ENCODE measurements at places on chromosomes 12 and 14. TPM values are rescaled to one million over a fixed set of nuclear protein-coding genes. Genes with fewer than 3 reads are reported as not detected.

Gene CATSPERB
- not detected for total RNA-seq

Gene PHETA1
- total RNA-seq, result 18.6 TPM

Gene IFNG-AS1
- total RNA-seq, result not detected

Gene KCNA5
- total RNA-seq, result not detected

Gene CBLN3
- total RNA-seq, result 3.4 TPM

Gene CHST11
- total RNA-seq, result 53.5 TPM

Gene CLEC1B
- total RNA-seq, result not detected

Gene PRB2
- not detected for total RNA-seq

DNA sequence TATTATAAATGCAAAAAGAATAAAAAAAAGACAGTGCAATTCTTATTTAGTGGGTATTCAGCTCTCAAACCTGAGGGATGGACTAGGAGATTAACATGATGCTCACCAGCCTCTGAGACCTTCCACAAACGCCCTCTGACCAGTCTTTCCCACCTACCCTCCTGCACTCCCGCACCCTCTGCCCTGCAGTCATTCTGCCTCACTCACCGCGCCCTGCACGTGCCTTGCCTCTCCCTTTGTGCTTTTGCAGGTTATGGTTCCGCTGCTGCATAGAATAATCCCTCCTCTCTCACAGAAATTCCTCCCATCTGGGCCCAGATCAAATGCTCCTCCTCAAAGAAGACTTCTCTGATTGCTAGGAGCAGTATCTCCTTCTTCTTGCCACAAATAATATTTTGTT lies 28.5 kb upstream of the TMCC3 start:
- H3K4me1 ChIP-seq, result no peaks in the 10 kb centered on the region
- H3K36me3 ChIP-seq, result no peaks in the 10 kb centered on the region
- H3K27ac ChIP-seq, result no peak overlapping the region
- DNase-seq, result no peak
- H3K4me3 ChIP-seq, result no peak overlapping the region

GRCh38 chr12:121804417-121805111 lies 755 bp downstream of the SETD1B start:
- DNase-seq, result peak; percentile 22
- H3K36me3 ChIP-seq, result peaks cover 11% of the 10 kb centered on the region
- H3K27me3 ChIP-seq, result no peaks in the 10 kb centered on the region

- no peak overlapping the region for H3K4me3 ChIP-seq
- peak; percentile 54 for DNase-seq
- no peaks in the 10 kb centered on the region for H3K27me3 ChIP-seq
- peaks cover 16% of the 10 kb centered on the region for H3K4me1 ChIP-seq
- H3K36me3 ChIP-seq, result no peaks in the 10 kb centered on the region
These were observed 185.5 kb upstream of the ATP2B1 start for GRCh38 chr12:89893972-89894706.

DNA sequence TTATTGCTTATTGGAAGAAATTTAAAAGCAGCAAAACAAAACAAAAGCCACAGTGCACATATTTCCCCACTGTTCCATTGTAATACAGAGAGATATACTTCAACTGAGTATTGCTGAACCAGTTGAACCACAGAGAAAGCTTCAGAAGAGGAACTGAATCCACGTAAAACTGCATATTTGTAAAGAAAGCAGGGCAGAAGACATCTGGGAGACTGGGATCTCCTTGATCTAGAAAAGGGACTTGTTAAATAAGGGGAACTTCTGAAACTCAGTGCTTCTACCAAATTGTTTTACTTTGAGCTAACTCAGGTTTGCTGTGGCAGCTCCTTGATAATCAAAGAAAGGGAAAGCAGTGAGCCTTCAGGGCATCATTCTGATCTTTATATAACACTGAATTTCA lies 411.1 kb upstream of the MDGA2 start:
- H3K4me1 ChIP-seq, result no peaks in the 10 kb centered on the region
- H3K4me3 ChIP-seq, result no peak overlapping the region
- H3K27me3 ChIP-seq, result peaks cover 45% of the 10 kb centered on the region
- DNase-seq, result no peak
- no peaks in the 10 kb centered on the region for H3K36me3 ChIP-seq

GRCh38 chr12:64034901-64035576 lies 187.1 kb downstream of the KICS2 start:
- H3K4me1 ChIP-seq, result 0 out of 2 replicates have a peak, but pooled peaks cover 8% of the 10 kb centered on the region
- H3K27me3 ChIP-seq, result no peaks in the 10 kb centered on the region
- no peak overlapping the region for H3K4me3 ChIP-seq
- peaks cover 12% of the 10 kb centered on the region for H3K36me3 ChIP-seq
- DNase-seq, result no peak

DNA sequence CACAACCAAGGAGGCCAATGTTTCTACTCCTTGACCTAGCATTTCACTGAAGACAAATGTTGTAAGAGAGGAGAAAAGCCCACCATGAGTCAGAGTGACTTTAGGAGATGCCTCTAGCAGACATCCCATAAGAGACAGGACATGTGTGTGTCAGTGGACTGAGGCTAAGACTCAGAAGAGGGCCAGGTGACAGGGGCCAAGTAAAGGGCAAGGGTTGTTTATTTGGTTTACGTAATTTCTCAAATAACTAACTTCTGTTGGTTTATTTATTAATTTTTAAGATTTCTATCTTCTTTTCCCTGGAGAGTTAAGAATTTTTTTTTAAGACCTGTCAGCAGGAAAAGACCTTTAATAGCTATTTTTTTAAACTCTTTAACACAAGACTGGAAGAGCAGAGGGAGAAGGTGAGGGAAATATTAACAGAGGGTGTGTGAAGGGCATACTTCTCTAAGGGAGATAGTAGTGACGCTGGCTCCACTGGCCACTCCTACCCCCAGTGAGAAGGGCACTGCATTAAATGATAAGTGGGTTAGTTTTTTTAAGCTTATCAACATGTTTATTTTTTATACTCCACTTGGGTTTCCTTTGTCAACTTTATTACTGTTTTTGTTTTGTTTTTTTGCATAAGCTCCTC lies 3.4 kb downstream of the PNP start:
- no peaks in the 10 kb centered on the region for H3K27me3 ChIP-seq
- no peak for DNase-seq
- no peak overlapping the region for H3K4me3 ChIP-seq
- peaks cover 54% of the 10 kb centered on the region for H3K36me3 ChIP-seq
- no peak overlapping the region for H3K27ac ChIP-seq

DNA sequence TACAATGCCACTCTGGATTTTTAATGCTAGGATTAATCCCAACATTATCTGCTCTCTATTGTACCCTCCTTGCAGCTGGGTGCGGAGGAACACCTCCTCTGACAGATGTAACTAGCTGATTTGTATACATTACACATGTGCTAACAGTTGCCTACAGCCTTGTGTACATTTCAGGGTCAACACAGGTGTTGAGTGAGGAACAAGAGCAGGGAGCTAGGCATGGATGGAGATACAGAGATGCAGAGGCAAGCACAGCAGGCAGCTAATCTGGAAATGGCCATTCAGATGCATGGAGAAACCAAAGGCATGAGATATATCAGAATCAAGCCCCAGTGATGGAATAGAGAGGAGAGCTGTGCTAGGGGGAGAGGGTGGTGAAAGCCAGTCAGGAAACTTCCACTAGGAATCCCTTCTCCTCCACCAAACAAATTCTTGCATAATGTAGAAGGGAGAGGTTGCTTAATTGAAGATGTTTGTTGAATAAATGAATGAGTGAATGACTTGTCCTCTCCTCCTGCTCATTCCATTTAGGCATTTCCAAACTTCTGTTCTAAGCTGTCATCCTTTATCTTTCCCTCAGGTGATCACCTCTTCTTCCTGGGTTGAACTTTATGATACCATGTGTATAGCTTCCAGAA lies 313.2 kb downstream of the ATP23 start:
- H3K36me3 ChIP-seq, result no peaks in the 10 kb centered on the region
- no peak overlapping the region for H3K27ac ChIP-seq
- H3K4me3 ChIP-seq, result no peak overlapping the region
- DNase-seq, result no peak

- no peak overlapping the region for H3K4me3 ChIP-seq
- peaks cover 30% of the 10 kb centered on the region for H3K4me1 ChIP-seq
- no peaks in the 10 kb centered on the region for H3K36me3 ChIP-seq
- no peaks in the 10 kb centered on the region for H3K27me3 ChIP-seq
- peak; percentile 40 for DNase-seq
- no peak overlapping the region for H3K27ac ChIP-seq
These were observed 265.7 kb downstream of the AKAP6 start for GRCh38 chr14:32594766-32595165.

GRCh38 chr12:12244341-12244740 lies 22.5 kb downstream of the LRP6 start:
- no peaks in the 10 kb centered on the region for H3K36me3 ChIP-seq
- H3K4me3 ChIP-seq, result no peak overlapping the region
- no peak for DNase-seq
- no peak overlapping the region for H3K27ac ChIP-seq
- H3K27me3 ChIP-seq, result no peaks in the 10 kb centered on the region
- H3K4me1 ChIP-seq, result no peaks in the 10 kb centered on the region

DNA sequence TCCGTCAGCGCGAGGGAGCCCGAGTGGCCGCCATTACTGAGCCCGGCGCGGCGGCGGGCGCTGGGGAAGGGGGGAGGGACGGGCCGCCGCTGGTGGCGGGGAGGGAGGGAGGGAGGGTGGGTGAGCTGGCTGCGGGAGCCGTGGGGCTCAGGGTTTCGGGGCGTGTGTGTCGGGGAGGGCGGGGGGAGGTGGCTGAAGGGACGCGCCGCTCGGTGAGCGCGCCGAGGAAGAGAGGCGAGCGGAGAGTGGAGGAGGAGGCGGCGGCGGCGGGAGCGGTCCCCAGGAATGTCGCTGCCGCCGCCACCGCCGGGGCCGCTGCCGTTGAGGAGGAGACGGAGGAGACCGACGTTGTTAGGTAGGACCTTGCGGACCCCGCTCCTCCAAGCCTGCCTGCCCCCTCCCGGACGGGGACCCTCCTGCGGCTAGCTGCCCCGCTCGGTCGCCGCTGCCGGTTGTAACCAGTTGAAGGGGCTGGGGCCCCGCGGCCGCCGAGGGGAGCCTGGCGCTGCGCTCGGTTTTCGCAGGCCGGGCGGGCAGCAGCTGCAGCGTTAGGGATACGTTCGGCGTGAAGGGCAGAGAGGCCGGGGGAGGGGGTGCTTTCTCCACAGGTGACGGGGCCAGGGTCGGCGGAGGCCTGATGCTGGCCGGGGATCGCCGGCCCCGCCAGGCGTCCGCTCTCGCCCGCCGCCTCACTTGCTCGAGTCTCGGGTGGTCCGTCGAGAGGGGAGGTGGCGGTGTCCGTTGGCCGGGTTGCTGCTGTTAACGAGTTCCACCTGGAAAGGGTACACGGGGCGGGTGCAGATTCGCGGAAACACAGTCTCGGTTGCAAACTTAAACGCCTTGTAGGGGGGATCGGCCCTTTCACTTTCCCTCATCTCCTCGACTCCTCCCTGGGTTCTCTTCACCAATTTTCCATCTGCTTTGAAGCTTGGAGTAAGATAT lies at the start of gene ARHGAP5:
Gene ARHGAP5 (plus strand): TSS at position 224 of the 942 bp plus-strand sequence. CDS start 13,366 bp downstream, outside the sequence.
- H3K4me1 ChIP-seq, result peaks cover 32% of the 10 kb centered on the region
- no peaks in the 10 kb centered on the region for H3K36me3 ChIP-seq
- H3K27ac ChIP-seq, result peak within 1 kb of the TSS; percentile 90
- DNase-seq, result no peak
- peak within 1 kb of the TSS; percentile 93 for H3K4me3 ChIP-seq

DNA sequence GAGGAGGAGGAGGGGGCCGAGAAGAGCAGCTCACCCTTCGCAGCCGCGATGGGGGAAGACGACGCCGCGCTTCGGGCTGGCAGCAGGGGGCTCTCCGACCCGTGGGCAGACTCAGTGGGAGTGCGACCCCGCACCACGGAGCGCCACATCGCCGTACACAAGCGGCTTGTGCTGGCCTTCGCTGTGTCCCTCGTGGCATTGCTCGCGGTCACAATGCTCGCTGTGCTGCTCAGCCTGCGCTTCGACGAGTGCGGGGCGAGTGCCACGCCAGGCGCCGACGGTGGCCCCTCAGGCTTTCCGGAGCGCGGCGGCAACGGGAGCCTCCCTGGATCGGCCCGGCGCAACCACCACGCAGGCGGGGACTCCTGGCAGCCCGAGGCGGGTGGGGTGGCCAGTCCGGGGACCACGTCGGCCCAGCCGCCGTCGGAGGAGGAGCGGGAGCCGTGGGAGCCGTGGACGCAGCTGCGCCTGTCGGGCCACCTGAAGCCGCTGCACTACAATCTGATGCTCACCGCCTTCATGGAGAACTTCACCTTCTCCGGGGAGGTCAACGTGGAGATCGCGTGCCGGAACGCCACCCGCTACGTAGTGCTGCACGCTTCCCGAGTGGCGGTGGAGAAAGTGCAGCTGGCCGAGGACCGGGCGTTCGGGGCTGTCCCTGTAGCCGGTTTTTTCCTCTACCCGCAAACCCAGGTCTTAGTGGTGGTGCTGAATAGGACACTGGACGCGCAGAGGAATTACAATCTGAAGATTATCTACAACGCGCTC lies 745 bp downstream of the TRHDE start:
- DNase-seq, result peak; percentile 21
- H3K36me3 ChIP-seq, result no peaks in the 10 kb centered on the region
- H3K4me3 ChIP-seq, result peak overlapping the region; percentile 98
- H3K27ac ChIP-seq, result peak overlapping the region; percentile 63

DNA sequence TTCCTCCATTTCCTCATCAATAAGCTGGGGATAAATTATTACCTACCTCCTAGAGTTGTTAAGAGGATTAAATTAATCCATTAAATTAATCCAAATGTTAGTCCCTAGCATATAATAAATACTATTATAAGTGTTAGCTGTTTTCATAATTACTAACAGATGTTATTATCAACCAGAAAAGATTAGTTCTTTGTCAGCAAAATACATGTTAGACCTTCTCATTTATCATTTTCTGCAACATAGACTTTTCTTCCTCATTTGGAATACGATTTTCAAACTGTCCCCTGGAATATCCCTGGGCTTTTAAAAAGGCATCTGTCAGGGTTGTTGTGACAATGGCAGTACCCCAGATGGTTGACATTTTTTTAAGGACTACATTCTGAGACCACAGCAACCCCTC lies 133.1 kb downstream of the ANO6 start:
- H3K36me3 ChIP-seq, result peaks cover 7% of the 10 kb centered on the region
- H3K27me3 ChIP-seq, result no peaks in the 10 kb centered on the region
- no peak overlapping the region for H3K4me3 ChIP-seq
- no peak overlapping the region for H3K27ac ChIP-seq
- H3K4me1 ChIP-seq, result peaks cover 10% of the 10 kb centered on the region

GRCh38 chr12:3005736-3006135 lies 46.5 kb downstream of the TEAD4 start:
- DNase-seq, result peak; percentile 4
- no peaks in the 10 kb centered on the region for H3K27me3 ChIP-seq
- no peaks in the 10 kb centered on the region for H3K4me1 ChIP-seq
- H3K27ac ChIP-seq, result no peak overlapping the region
- no peak overlapping the region for H3K4me3 ChIP-seq

GRCh38 chr14:104339829-104340228 lies 201.4 kb downstream of the KIF26A start:
- no peak for DNase-seq
- H3K27ac ChIP-seq, result no peak overlapping the region
- no peaks in the 10 kb centered on the region for H3K36me3 ChIP-seq
- 0 out of 2 replicates have a peak, but pooled peaks cover 3% of the 10 kb centered on the region for H3K4me1 ChIP-seq
